ENCODE measurements at places on chromosomes 2 and 18.

GRCh38 chr18:2827061-2827460 lies 19.7 kb upstream of the EMILIN2 start:
- DNase-seq = no peak

GRCh38 chr2:239945751-239946561 lies 79.2 kb downstream of the NDUFA10 start:
- DNase-seq = no peak

GRCh38 chr18:66557091-66557490 lies 46.8 kb downstream of the CDH19 start:
- DNase-seq = no peak

DNA sequence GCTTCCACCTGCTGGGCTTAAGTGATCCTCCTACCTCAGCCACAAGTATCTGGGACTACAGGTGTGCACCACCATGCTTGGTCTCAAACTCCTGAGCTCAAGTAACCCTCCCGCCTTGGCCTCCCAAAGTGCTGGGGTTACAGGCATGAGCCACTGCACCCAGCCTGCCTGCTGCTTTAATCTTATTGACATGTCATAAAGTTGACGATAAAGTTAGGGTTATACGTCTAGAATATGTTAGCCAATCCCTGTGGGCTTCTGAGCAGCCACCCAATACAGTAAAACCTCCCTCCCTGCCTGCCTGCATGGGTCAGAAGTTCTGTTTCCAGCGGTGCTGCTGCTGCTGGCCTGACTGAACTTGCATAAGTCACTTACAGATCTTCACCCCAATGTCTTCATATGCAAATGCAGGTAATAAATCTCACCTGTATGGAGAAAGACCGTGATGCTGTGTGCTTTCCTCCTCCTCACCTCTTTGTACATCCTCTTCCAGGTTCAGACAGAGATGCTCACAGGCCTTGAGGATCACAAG lies 30.1 kb downstream of the TGIF1 start:
- no peak for DNase-seq

DNA sequence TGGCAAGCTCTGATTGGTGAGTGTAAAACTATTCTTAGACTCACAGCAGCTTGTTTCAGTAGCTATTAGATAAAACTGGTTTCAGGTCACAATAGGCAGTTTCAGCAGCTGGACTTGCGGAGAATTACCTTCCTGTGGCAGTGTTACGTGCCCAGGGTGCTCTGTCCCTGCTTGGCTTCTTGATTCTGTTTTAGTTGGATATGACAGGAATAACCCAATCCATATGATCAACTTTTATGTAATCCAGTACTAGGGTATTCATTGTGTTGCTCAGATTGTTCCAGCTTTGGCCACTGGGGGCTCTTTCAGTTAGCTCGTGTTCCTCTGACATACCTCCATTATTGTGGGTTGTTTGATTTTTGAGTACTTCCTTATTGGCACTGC lies 43.1 kb downstream of the INPP4A start:
- peak; percentile 24 for DNase-seq

GRCh38 chr2:33122726-33123125 lies 176.0 kb downstream of the LTBP1 start:
- no peak for DNase-seq

DNA sequence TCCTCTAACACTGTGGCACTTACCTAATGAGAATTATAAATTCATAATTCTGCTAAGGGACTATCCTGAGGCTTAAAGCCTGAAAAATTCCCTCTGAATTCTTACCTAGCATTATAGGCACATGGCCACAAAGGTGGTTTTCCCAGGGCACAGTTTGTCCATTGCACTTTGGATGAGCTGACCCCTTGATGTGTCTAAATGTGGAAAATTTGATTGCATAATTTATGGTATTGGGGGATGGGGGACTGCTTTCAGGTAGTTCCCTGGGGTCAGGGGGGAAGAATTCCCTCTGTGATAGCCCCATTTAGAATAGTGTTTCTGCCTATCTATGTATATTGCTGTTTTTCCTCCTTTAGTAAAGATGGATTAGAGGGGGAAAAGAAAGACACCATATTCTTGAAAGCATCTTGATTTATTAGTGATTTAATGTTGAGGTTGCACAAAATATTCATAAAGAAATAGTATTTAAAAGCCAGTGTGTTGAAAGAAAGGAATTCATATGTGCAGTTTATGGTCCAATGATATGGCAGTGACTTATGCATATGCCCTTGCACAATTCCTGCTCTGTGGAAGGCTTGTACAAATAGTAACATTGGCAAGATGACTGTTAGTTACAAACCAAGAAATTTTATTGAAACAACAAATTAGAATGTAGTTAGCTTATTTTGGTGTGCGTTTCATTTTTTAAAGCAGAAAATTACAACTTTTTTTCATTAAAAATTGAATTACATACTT lies 8.7 kb upstream of the HTR2B start:
- DNase-seq = peak; percentile 56

- DNase-seq = no peak
Observed at GRCh38 chr2:23859983-23860382, 66.9 kb downstream of the ATAD2B start.

DNA sequence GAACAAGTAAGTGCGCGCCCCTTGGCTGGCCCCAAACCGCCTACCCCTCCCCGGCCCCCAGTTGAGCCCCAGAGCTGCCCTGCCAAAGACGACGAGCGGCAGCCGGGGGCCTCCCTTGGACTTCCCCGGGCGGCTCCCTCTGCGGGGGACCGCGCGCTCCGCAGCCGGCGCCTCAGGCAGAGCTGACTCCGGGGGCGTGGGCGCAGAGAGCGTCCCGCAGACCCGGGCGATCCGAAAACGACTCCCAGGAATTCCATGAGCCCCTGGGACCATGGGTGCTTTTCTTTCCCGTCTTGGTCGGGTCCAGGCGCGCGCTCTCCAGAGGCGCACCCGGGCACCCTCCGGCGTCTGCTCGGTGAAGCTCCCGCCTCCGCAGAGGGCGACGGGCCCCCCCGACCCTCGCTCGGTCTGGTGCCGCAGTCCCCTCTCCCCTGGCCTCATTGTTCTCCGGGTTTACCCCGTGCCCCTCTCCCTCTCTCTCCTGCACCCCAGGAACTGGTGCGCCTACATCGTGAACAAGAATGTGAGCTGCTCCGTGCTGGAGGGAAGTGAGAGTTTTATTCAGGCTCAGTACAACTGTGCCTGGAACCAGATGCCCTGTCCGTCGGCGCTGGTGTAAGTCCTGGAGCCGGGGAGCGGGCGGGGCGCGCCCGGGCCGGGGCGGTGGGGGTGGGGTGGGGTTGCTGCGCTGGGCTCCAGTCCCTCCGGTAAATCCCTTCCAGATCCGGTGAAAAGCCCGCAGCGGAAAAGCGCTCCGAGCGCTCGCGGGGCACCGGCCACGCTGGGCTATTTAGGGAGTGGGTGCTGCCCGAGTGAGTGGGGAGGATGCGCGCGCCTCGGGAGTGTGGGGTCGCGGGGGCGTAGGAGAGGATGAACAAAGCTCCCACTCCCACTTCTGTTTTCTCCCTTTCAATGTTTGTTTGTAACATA lies 776 bp downstream of the EMILIN2 start:
- DNase-seq = no peak

Measured in NCI-H510A treated with DMSO at 0.1 percent for 48 hours (cell line).